ENCODE measurements at places on chromosomes 13 and 19.

GRCh38 chr19:46225558-46226004 lies 4.0 kb upstream of the IGFL1 start:
- DNase-seq = no peak

GRCh38 chr13:26053418-26053980 lies 1.7 kb upstream of the SHISA2 start:
- no peak for DNase-seq

- DNase-seq = no peak
Observed at GRCh38 chr19:42455621-42456081, 12.9 kb upstream of the CXCL17 start.

GRCh38 chr13:113920606-113921286 lies 53.1 kb downstream of the C13orf46 start:
- DNase-seq = no peak

DNA sequence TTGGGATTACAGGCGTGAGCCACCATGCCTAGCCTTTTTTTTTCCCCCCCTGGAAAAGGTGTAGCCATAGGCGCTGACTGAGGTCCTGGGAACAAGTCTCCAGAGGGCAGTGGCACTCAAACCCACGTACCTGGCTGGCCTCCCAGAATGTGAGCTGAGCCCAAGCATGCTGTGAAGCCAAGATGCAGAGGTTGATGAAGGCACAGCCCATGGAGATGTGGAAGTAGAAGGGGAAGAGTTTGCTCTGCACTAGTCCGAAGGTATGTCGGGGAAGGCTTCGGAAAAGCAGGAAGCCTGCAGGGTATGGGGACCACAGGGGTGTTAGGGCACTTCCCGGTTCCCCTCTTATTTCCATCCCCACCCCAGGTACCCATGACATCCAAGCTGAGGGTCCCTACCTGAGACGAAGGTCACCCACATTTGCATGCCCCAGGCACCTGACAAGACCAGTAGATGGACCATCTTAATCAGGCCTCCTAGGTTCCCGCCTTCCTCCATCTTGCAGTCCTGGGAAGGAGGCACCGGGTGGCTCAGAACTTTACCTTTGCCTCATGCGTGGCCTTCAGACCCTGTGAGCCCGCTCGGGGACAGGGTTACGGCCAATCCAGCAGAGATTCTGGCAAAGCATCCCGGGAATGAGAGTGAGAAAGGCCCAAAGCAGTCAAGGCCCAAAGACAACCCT lies 805 bp downstream of the TMEM205 start:
- DNase-seq = no peak

GRCh38 chr13:32883474-32883873 lies 132.7 kb upstream of the KL start:
- peak; percentile 66 for DNase-seq

DNA sequence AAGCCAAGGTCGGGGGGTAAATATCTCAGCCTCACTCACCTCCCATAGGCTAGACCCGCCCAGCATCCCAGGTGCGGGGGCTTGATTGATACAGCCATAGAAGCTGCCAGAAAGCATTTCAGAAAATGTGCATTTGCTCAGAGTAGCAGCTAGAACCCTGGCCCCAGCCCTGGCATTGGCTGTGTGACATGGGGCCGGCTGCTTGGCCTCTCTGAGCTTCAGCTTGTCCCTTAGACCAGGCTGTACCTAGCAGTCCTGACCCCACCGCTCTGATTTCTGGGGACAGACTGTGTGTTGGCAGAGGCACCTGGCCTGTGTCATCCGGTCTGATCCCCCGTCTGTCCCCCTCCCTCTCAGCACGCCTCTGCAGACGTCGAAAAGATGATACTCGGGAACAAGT lies 15.4 kb downstream of the RAB8A start:
- DNase-seq = no peak

DNA sequence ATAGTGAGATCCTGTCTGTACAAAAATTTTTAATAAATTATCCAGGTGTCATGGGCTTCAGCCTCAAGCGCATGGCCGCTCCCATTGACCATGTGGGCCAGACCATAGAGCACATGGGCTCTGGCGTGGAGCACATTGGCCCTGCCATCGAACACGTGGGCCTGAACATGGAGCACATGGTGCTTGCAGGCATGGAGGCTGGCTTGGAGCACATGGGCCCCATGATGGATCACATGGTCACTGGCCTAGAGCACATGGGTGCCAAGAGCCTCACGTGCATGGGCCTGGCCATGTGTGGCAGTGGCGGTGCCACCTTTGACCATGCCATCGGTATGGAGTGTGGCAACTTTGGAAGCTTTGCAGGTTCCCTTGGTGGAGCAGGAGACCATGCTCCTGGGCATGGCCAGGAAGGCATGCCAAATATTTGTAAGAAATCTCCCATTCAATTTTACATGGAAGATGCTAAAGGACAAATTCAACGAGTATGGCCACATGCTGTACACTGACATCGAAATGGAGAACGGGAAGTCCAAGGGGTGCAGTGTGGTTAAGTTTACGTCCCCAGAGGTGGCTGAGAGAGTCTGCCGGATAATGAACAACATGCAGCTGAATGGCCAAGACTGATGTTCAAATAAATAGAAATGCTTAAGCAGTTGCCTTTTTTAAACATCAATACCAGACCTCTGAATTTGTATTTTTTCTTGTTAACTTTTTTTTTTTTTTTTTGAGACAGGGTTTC lies 21.3 kb upstream of the SLC1A5 start:
- DNase-seq = no peak

- DNase-seq = no peak
Observed at GRCh38 chr13:74620308-74620707, 486.1 kb upstream of the KLF12 start.

- peak; percentile 47 for DNase-seq
Observed at GRCh38 chr13:83153848-83154247, 728.4 kb downstream of the SLITRK1 start.

DNA sequence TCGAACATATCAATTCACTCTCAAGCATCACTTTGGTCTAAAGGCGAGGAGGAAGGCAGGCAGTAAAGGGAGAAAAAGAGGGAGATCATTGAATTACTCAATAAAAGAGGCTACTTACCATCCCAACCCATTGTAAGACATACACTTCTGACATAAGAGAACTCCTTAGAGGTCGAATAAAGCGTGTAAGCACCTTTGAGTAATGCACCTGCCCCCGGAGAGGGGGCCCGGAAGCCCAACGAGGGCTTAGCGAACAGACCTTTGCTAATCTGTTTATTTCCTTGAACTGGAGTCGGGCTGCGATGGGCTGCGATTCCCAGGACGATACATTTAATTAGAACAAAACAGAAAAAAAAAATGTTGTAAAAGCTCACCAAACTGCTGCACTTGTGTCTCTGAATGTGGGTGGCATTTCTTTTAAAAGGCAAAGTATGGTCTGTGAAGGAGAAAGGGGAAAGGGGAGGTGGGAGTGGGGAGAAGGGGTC lies 3.0 kb downstream of the ZC3H4 start:
- DNase-seq = no peak

GRCh38 chr13:29709407-29710069 lies 114.0 kb upstream of the SLC7A1 start:
- no peak for DNase-seq

DNA sequence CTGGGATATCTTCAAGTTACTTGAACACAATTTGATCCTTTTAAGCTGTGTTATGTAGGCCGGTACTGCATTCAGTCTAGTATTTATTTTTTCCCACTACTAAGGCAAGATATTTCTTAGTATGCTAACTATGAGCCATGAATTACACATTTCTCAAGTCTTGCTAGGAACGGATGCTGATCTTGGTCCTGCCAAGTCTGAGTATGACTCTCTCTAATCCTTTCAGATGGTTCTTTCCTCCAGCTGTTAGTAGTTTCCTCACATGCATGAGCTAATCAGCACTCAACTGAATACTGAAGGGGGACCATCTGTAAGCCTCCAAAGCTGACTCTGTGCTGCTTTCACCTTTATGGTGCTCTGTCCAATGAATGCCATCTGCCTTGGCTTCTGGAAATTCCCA lies 460.3 kb downstream of the KCTD12 start:
- no peak for DNase-seq

DNA sequence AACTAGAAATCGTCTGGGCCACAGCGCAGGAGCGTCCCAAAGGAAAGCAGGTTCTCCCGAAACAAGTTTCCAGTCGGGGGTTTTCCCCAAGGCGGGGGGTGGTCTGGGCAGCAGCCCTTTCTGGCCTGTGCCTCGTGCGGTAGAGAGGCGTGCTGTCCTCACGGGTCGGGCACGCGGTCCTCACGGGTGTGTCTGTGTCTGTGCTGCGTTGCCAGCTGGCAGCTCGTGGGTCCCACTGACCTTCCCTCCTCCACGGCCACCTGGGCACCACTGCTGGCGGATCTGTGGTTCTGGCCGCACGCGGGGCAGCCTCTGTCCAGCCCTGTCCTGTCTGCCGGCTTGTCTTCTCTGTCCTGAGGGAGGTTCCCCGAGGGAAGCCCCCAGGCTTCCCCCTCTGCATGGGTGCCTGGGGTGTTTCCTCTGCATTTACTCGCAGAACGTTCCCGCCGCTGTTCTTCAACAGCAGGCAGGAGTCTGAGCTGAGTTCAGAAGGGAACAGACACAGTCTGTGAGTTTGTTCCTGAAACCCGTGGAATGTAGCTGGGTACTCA lies 98.2 kb upstream of the MCF2L start:
- DNase-seq = no peak

GRCh38 chr19:55391191-55391670 lies 5.5 kb downstream of the RPL28 start:
- no peak for DNase-seq

DNA sequence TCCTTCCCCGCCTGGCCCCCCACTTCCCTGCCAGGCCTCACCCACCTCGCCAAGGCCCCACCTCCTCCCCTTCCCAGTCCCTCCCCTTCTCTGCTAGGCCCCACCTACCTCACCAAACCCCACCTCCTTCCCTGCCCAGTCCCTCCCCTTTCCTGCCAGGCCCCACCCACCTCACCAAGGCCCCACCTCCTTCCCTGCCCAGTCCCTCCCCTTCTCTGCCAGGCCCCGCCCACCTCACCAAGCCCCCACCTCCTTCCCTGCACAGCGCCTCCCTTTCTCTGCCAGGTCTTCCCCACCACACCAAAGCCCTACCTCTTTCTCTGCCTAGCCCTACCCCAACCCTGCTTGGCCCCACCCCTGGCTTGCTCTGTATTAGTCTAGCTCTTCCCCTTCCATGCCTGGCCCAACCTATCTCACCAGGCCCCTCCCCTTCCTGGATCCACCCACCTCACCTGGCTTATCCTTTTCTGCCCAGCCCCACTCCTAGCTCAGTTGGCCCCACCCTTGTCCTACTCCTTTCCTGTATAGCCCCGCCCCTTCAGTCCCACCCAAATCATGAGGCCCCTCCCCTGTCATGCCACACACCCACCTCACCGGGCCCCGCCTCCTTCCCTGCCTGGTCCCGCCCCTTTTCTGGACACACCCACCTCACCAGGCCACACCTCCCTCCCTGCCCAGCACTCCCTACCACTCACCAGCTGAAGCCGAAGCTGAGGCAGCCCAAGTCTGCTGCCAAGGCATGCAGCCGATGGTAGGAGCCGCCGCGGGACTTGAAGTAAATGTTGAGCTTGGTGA lies 16.2 kb downstream of the CERS1 start:
- no peak for DNase-seq

DNA sequence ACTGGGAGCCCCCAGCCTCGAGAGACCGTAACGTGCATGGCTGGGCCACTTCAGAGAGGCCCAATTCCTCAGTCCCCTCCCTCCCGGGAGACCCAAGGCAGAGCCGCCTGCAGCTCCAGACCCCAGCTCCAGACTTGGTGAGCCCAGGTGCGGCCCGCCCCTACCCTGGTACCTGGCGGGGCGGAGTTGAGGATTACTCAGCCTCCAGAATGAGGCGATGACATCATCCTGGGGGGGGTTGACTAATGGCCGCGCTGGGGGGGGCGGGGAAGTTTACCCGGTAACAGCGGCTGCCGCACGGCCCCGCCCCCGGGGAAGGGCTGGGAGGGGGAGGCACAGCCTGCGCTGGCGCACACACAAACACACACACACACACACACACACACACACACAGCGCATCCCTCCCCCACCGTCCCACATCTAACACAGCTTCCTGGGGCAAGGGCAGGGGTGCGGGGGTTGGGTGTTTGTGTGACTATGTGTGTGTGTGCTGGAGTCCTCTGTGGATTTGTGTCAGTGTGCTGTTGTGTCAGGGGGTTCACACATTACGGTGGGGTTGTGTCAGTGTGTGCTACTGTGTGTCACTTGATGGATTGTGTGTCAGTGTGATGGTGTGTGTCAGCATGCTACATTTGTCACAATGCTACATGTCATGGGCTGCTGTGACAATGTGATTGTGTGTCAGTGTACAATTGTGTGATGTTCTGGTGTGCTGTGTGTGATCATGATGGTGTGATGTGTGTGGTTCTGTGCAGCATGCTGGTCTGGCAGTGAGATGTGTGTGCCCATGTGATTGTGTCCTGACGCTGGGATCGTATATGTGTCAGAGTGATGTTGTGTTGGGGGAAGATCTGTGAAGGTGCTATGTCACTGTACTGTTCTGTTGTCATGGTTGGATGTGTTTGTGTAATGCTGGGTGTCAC lies 10.3 kb upstream of the BBC3 start:
- DNase-seq = peak; percentile 70

- DNase-seq = no peak
Observed at GRCh38 chr13:62502588-62502987, 1086.9 kb upstream of the PCDH20 start.

GRCh38 chr13:100349594-100349993 lies 239.0 kb downstream of the GGACT start:
- DNase-seq = no peak

GRCh38 chr19:1270854-1271527 lies 1.9 kb downstream of the CIRBP start:
- DNase-seq = no peak

DNA sequence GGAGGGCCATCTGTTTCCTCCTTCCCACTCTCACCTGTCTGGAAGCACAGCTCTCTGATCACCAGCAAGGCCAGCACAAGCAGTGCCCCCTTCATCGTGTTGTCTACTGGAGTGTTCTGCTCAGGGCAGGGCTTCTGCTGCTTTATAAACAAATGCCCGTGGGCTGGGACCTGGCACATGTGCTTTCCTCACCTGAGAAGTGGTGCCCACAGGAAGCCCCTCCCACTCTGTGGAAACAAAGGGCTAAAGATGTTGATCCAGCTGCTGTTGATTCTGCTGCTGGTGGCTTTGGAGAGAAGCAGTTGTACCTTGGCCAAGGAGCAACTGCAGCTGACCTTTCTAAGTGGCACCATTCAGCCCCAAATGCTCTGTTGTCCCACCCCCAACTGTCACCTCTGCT lies 26.4 kb upstream of the ZNF181 start:
- peak; percentile 30 for DNase-seq

DNA sequence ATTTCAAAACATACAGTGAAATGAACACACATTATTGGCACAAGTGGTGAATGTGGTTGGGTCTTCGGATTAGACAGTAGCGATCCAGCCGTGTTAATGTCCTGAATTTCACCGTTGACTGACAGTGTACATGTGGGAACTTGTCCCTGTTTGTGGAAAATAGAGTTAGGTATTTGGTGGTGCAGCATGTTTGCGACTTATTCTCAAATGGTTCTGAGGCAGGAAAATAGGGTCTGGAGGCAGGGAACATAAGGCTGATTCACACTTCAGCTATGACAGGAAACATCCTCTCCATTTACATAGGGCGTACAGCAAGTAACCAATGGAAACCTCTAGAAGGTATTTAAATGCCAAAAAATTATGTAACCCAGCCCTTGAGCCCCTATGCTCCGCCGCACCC lies 4.2 kb downstream of the LGALS7B start:
- no peak for DNase-seq

GRCh38 chr19:33370783-33371182 lies 2.7 kb upstream of the CEBPG start:
- DNase-seq = no peak

Data from SHP77 (cell line).